Spinal cord (tissue), 10 donors: ENCODE measurements at places on chromosomes 7 and 10. TPM values are rescaled to one million over a fixed set of nuclear protein-coding genes. Genes with fewer than 3 reads are reported as not detected.

GRCh38 chr10:110425684-110426293 lies 71.9 kb upstream of the DUSP5 start:
- no peaks in the 10 kb centered on the region for H3K36me3 ChIP-seq
- no peak overlapping the region for H3K4me3 ChIP-seq
- peak overlapping the region; percentile 74 for H3K27ac ChIP-seq
- H3K4me1 ChIP-seq: peaks cover 16% of the 10 kb centered on the region

DNA sequence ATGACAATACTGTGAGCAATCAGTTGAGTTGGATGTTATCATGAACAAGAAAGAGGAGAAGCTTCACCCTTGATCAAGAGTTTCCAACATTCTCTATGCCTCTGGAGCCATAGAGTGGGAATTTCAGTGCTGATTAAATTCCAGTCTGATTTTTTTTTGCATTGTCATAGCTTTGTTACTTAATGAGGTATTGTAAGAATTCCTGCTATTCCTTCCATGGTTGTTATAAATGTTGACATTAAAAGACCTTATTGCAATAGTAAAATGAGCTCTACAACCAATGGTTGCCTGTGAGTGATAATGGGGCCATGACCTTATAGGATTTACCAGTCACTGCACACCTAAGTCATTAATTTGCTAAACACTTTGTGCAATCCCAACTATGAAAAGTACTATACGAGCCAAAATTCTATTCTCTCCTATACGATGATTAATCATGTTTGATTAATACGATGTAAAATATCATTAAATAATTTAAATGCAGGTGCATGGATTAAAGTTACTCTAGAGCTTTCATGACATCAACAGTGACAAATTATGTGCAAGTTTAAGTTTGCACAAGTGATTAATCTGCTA lies 353.2 kb upstream of the KLF6 start:
- DNase-seq: no peak
- no peak overlapping the region for H3K4me3 ChIP-seq
- H3K4me1 ChIP-seq: no peaks in the 10 kb centered on the region
- no peak overlapping the region for H3K27ac ChIP-seq

- no peaks in the 10 kb centered on the region for H3K36me3 ChIP-seq
- H3K27me3 ChIP-seq: no peaks in the 10 kb centered on the region
- no peak overlapping the region for H3K27ac ChIP-seq
- DNase-seq: no peak
Observed at GRCh38 chr7:106126170-106126938, 14.2 kb upstream of the SYPL1 start.

GRCh38 chr10:72637398-72637857 lies 11.5 kb upstream of the MICU1 start:
- H3K27me3 ChIP-seq: no peaks in the 10 kb centered on the region
- H3K4me3 ChIP-seq: no peak overlapping the region
- no peaks in the 10 kb centered on the region for H3K4me1 ChIP-seq
- H3K27ac ChIP-seq: no peak overlapping the region
- no peaks in the 10 kb centered on the region for H3K36me3 ChIP-seq
- DNase-seq: no peak

The NOC3L gene
- 29.4 TPM for total RNA-seq

The NEUROG3 gene
- total RNA-seq: not detected

The CYP26C1 gene
- under 0.01 TPM for total RNA-seq

The HDAC9 gene
- 27.8 TPM for total RNA-seq
